Activated CD4-positive, alpha-beta T cell treated with anti-CD3 and anti-CD28 coated beads for 36 hours (primary cell): ENCODE measurements at places on chromosomes 5 and 9.
A peak's percentile ranks its signal among the peaks of the same experiment; 100 is the strongest.

DNA sequence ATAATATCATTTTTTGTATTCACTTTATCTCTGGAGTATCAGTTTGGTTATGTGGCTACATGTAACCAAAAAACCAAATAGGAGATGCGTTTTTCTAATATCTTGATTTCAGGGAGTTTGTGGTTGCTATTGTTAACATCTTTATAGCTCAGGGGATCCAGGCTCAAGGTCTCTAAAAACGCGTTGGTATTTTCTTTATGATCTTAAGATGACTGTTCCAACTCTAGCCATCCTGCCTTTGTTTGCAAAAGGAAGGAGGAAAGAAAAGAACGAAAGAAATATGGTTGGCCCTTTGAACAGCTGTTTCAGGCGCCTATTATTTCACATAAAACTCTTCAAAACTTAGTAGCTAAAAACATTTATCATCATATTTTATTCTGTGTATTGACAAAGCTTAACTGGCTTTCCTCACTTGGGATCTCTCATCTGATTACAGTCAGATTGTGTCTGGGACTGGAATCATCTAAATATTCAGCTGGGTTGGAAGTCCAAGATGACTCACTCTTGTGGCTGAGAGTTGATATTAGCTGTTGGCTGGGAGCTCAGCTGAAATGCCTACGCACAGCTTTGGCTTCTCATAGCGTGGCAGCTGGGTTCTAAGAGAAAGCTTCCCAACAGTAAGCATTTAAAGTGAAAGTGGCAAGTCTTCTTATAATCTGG, 60.1 kb downstream of the FAM174A start:
- DNase-seq: no peak

- DNase-seq: peak; percentile 57
Measured at GRCh38 chr5:10701567-10702039, 59.4 kb downstream of the DAP start.

DNA sequence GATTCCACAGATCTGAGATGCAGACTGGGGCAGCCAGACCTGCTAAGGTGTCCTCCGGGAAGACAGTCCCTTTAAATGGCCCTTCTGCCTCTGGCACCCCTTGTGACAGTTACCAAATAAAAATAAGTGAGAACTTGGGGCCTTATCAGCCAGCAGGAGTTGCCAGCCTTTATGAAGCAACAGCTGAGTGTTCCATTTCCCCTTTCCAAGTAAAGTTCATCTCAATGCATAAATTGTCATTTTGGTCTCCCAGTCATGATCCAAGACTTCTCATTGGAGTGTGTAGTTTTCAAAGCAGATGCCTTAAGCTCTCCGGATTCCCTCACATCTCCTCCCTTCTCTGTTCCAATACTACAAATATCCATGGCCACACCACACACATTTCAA, 4.1 kb downstream of the PTCH1 start:
- DNase-seq: no peak

GRCh38 chr5:56480078-56480704, 247.1 kb upstream of the ANKRD55 start:
- peak; percentile 49 for DNase-seq

GRCh38 chr9:114238891-114239875, 83.7 kb upstream of the ORM1 start:
- DNase-seq: peak; percentile 12
